IPS DF 6.9 (cell line): ENCODE measurements at places on chromosomes 5 and 9.

DNA sequence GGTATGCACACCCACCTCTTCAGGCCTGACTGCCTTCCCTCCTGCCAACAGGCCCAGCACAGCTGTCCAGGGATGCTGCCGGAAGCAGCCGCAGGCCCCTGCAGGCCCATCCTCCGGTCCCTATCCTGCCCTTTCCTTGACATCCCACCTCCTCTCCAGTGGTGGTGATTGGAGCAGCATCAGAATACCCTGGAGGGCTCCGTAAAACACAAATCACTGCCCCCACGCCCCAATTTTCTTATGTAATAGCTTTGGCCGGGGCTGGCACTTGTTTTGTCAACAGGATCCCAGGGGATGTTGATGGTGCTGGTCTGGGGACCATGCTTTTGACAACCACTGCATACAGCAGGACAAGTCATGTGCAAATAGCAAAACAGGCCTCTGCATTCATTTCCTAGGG is 274.5 kb downstream of the GADD45G start:
- DNase-seq: no peak

DNA sequence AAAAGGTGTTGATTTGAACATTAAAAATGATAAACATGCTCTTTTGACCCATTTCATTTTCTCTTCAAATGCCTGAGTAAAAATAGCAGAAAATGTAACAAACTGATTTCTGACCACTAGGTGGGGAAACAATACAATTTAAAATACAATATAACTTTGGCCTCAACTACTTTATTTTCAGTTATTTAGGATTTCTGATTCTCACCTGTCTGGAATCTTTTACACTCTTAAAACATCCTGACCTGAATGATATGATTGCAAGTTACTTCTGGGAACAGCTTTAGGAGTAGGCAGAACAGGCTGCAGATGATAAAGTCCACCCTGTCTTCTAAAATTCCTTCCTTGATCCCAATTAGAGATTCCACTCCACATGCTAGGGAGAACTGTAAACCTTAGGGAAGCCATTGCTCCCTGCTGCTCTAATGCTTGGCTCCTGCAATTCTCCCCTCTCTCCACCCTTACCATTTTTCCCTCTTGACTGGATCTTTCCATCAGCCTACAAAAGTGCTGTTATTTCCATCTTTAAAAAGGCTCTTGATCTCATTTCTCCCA is 70.3 kb downstream of the FYB1 start:
- no peak for DNase-seq

DNA sequence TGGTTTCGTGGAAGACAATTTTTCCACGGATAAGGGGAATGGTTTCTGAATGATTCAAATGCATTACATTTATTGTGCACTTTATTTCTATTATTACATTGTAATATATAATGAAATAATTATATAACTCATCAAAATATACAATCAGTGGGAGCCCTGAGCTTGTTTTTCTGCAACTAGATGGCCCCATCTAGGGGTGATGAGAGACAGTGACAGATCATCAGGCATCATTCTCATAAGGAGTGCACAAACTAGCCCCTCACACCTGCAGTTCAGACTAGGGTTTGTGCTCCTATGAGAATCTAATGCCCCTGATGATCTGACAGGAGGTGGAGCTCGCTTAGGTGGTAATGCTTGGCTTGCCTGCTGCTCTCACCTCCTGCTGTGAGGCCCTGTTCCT is 6.4 kb downstream of the ISCA1 start:
- DNase-seq: no peak

DNA sequence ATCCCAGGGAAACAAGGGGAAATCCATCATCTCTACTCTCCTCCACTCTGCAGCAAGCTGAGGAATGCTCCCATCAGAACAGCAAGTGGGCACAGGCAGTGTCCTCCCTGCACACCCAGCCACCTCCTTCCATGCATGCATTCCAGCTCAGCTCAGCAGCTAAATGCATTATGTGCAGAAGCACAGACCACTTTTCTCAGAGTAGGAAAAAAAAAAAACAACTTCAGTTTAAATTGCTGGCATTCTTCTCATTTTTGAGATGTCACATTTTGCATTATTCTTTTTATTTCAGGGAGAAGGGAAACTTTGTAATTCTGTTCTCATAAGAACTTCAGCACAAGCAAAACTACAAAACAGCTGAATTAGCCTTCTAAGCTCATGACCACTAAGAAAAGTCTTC is 312.2 kb downstream of the SEMA5A start:
- DNase-seq: no peak

DNA sequence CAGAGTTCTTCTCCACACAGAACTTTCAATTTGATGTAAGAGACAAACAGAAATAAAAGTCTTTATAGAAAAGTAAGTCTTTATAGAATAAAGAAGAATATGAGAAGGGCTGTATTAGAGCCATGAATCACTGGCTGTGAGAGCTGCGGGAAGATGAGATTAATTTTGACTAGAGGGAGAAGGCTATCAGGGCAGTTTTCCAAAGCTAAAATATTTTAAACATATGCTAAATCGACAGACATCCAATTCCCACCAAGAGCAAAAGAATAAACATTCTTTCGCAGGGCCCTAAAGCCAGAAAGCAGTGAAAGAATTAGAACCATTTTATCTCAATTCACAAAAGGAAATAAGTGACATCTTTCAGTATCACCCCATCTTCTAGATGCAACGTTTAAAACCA is 208.3 kb upstream of the MAP3K1 start:
- DNase-seq: no peak
